ENCODE measurements at places on chromosomes 3 and 15.

DNA sequence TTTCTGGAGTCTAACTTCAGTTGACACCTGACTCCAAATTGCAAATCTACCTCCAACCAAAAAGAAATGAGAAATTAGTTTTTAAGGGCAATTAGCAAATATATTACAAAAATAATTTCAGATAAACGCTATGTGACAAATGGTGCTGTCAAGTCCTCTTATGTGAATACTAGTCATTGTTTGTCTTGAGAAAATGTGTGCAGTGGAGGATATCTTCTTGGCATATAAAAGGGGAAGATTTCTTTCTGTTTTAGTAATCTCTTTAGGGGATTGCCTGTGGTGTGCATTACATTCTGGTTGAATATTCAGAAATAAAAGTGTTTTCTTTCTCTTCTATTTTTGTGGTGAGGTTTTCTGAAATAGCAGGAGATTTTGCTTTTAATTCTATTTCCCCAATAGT is 3.0 kb upstream of the GCSAM start:
- DNase-seq = no peak

DNA sequence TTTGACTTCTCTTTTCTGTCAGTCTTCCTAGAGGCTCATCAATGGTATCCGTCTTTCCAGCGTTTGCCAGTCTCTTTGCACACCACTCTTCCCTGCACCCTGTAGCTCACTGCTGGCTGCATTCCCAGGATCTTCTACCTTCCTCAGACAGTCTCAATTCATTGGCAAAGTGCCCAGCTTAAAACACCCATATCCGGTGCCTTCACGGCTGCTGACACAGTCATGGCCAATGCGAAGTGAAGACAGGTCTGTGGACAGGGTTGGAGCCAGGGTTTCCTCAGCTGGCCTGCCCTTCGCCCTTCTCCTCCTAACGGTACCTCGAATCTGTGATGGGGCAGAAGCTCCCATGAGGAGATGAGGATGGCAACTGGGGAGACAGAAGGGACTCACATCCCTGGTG is 36.1 kb downstream of the PTH1R start:
- peak; percentile 81 for DNase-seq

DNA sequence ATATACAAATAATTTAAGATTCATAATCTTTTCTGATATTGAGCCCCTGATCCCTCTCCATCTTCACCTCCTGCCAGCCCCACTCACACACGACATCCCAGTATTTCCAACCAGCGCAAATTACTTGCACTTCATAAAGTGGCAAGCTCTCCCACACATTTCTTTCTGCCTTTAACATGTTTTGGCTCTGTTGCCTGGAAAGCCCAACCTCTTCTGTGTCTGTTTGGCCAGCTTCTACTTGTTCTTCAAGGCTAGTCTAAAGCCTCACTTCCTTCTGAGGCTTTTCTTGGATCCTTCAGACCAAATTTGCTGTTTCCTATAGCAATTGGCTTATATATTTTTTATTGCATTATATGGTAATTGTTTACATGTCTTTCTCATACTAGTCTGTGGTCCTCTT is 5.1 kb upstream of the TM6SF1 start:
- DNase-seq = no peak

DNA sequence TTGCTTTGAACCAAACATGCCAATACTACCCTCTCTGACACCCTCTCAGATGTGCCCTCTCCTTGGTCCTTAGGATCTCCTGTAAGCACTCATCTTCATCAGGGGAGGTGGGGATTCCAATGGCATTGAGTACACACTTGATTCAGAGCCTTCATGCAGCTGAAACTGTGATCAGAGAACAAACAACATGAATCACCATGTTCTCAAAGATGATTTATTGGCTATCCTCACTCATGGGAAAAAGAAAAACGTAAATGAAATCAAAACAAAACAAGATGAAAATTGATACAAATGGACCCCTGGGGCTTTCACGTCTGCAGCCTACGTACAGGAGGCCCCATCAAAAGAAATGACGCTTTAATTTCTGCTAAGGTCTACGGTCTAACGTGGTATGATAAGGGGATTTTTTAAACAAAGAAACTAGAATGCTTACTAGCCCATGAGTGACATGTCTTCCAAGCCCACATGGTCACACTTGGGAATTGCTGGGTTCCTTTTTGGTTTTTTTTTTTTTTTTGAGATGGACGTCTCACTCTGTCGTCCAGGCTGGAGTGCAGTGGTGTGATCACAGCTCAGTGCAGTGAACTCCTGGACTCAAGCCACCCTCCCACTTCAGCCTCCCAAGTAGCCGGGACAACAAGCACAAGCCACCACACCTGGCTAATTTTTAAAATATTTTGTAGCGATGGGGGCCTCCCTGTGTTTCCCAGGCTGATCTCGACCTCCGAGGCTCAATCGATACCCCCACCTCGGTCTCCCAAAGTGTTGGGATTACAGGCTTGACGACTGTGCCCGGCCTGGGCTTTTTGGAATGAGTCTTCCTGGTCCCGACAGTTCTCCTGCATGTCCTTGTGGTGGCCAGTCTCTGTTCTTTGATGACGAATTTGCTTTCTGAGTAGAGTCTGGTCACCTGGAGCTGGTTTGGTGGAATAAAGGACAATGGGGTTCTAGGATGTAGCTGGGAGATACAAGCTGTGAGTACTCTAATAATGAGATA is 202.6 kb downstream of the XXYLT1 start:
- DNase-seq = peak; percentile 7

- peak; percentile 32 for DNase-seq
These were observed 29.7 kb downstream of the STARD9 start for GRCh38 chr15:42604894-42605744.

DNA sequence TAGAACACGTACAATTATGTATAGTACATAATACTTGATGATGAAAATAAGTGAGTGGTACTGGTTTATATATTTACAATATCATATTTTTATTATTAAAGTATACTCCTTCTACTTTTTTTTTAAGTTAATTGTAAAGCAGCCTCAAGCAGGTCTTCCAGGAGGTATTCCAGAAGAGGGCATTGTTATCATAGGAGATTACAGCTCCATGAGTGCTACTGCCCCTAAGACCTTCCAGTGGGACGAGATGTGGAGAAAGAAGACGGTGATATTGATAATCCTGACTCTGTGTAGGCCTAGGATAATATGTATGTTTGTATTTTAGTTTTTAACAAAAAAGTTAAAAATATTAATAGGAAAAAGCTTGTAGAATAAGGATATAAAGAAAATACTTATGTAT is 40.3 kb upstream of the SCN5A start:
- peak; percentile 17 for DNase-seq

DNA sequence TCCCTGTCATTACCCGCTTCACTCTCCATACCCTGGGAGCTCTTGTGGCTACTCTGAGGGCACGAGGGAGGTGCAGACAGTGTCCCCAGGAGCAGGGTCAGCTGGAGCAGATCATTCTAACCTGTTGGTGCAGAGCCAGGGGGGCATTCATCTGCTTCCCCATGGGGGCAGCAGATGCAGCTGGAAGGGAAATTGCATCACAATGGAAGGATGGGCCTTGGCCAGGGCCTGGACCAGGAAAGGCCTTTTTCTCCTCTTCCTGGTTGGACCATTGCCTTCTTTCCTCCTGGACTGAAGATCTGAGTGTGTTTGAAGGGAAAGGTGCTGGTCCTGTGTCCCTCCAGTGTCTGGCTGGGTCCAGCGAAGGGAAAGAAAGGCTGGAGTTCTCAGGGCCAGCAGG is 55.7 kb downstream of the EPHB1 start:
- no peak for DNase-seq

- DNase-seq = peak; percentile 71
These were observed 17.5 kb downstream of the POPDC2 start for GRCh38 chr3:119642746-119643473.

- DNase-seq = no peak
These were observed 54.8 kb downstream of the FILIP1L start for GRCh38 chr3:100059472-100059871.

DNA sequence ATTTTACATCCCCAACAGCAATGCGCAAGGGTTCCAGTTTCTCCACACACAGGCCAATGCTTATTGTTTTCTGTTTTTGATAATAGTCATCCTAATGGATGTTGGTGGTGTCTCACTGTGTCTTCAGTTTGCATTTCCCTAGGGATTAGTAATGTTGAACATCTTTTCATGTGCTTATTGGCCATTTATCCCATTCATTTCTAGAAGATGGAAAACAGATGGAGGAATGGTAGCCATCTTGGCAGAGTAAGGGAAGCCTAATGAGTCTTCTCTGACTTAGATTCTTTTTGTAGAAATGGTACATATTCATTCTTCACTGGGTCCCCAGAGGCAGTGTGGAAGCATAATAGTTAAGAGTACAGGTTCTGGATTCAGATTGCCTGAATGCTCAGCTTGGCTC is 46.8 kb upstream of the SRGAP3 start:
- no peak for DNase-seq

GRCh38 chr3:9230596-9230995 is 18.9 kb downstream of the SRGAP3 start:
- no peak for DNase-seq

DNA sequence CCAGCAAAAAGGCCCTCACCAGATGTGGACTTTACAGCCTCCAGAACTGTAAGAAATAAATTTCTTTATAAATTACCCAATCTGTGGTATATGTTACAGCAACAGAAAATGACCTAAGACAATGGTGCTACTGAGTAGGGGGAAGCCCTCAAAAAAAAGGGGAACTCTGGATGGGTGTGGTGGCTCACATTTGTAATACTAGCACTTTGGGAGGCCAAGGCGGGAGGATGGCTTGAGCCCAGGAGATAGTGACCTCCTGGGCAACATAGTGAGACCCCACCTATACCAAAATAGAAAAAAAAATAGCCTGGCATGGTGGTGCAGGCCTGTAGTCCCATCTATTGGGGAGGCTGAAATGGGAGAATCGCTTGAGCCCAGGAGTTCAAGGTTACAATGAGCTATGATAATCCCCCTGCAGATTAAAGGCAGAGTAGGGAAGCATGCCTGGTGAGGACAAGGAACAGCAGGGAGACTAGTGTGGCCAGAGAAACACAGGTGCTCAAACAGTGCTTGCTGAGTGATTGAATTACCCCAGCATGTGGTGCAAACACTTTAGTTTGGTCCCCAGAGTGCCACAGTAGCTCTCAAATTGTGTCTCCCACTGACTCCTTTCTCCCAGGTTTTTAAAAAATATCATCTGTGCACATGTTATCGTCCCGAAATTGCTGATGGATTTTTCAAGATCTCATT is 13.9 kb upstream of the USP3 start:
- no peak for DNase-seq

- DNase-seq = peak; percentile 90
These were observed 17.0 kb downstream of the CHRM5 start for GRCh38 chr15:33985287-33985686.

DNA sequence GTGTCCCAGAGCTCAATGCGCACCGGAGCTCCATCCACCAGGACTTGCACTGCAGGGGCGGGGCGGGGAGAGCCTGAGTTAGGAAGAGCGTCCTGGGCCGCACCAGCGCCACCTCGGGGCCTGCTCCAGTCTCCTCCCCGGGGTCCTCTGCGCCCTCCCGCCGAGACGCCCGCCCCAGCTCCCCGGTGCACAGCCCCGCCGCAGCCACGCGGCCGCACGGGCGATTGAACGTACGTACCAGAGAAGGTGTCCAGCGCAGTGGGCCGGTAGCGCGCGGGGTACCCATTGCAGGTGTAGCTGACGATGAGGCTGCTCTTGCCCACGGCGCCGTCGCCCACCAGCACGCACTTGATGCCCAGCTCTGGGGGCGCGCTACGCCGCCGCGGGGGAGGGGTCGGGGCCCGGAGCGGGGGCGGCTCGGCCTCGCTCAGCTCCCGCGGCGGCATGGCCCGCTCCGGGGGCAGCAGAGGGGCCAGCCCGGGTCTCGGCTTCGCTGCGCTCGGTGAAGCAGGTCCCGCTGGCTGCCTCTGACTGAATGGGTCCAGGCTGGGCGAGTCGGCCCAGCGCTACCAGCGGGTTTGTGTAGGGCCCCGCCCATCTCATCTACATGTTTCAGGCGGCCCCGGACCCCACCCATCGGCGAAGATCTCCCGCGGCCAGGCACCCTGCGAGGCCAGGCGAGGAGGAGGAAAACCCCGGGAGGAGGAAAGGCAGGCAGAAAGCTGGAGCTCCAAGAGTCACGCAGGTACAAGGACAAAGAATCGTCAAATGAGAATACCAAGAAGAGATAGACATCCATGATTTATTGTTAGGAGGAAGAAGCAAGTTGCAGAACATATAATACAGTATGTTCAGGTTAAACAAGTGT is at the start of gene RHOV:
Gene RHOV (minus strand): TSS at position 541 of the 868 bp plus-strand sequence. CDS start 95 bp downstream, at position 446.
- peak; percentile 29 for DNase-seq
